Vagina (tissue), 2 donors: ENCODE measurements at places on chromosomes 5 and 9. TPM values are rescaled to one million over a fixed set of nuclear protein-coding genes. Genes with fewer than 3 reads are reported as not detected.

DNA sequence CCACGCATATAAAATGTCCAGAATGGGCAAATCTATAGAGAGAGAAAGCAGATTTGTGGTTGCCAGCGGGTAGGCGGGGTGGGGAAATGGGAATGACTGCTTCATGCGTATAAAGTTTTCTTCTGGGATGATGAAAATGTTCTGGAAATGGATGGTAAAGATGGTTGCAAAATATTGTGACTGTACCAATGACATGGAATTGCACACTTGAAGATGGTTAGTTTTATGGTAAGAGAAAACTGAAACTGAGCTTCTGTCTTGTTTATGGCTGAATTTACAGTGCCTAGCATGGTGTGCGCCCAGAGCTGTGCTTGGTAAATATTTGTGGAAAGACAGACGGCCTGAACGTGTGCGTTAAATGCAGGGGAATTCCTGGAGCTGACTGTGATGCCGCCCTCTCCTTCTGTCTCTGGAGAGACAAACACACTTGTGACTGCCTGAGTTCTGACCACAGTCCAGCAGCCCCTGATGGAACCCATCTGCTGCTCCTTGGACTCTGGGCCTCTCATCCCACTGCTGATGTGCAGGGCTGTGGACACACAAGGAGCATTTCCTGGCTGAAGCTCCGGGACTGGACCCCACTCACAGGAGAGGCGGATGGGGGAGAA is 8.6 kb upstream of the PTGES start:
- no peak for DNase-seq

GRCh38 chr9:72983056-72983455 is 30.2 kb upstream of the ALDH1A1 start:
- DNase-seq, result no peak

DNA sequence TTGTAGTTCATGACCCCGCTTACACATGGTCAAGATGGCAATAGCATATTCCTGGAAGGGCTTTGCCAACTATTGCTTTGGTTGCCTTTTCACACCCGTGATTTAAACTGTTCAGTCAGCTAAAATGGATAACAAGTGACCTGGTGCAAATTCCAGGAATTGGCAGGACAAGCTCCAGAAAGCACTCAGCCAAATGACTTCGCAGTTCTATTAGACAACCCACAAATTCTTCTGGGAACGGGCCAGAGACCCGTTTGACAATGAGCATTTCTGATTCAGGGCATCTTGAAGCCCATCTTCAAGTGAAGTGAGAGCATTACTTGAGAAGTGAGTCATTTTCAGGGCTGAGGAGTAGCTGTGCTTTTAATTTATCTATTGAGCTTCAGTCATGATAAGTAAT is 165.0 kb downstream of the DROSHA start:
- no peak for DNase-seq

PARP8 gene
- 48.4 TPM for total RNA-seq

- DNase-seq, result no peak
Measured at GRCh38 chr9:37025823-37026112, 8.3 kb downstream of the PAX5 start.

PTGDS gene
- total RNA-seq, result 301 TPM

- no peak for DNase-seq
Measured at GRCh38 chr9:99052815-99053715, 51.8 kb upstream of the TGFBR1 start.

- DNase-seq, result no peak
Measured at GRCh38 chr5:127353796-127354195, 63.2 kb downstream of the MEGF10 start.

DNA sequence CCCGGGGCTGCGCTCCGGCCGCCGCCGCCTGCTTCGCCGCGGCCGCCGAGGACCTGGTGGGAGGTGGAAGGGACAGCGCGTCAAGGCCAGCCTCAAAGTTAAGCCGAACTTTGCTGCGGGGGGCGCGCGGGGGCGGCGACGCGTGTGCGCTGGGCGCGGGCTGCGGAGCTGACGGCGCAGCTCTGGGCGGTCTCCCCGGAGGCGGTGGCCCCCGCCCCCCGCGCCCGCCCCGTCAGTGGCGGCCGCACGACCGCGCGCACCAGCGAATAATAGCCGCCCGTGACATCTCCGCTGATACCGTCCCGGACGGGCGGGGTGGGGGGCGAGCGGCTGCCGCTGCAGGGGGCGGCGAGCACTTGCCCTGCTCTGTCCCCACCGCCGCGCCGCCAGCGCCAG is 579 bp upstream of the FAM78A start:
- no peak for DNase-seq

GRCh38 chr5:89871906-89872305 is 537.6 kb downstream of the CETN3 start:
- DNase-seq, result no peak

GRCh38 chr9:111360881-111361280 is 30.9 kb upstream of the OR2K2 start:
- no peak for DNase-seq
